ENCODE measurements at places on chromosomes 5 and 9.
A peak's percentile ranks its signal among the peaks of the same experiment; 100 is the strongest.

GRCh38 chr5:15282611-15283010 lies 217.4 kb upstream of the FBXL7 start:
- H3K4me3 ChIP-seq: no peak overlapping the region
- no peak for DNase-seq
- no peaks in the 10 kb centered on the region for H3K27me3 ChIP-seq
- H3K4me1 ChIP-seq: no peaks in the 10 kb centered on the region

- H3K27ac ChIP-seq: no peak overlapping the region
- DNase-seq: no peak
- H3K36me3 ChIP-seq: no peaks in the 10 kb centered on the region
- H3K27me3 ChIP-seq: no peaks in the 10 kb centered on the region
- H3K4me1 ChIP-seq: no peaks in the 10 kb centered on the region
- H3K4me3 ChIP-seq: no peak overlapping the region
These were observed 165.7 kb downstream of the PAM start for GRCh38 chr5:102920762-102921161.

GRCh38 chr5:10169359-10169758 lies 80.3 kb downstream of the ATPSCKMT start:
- H3K27me3 ChIP-seq: no peaks in the 10 kb centered on the region
- H3K36me3 ChIP-seq: no peaks in the 10 kb centered on the region
- H3K27ac ChIP-seq: no peak overlapping the region
- H3K4me3 ChIP-seq: no peak overlapping the region

DNA sequence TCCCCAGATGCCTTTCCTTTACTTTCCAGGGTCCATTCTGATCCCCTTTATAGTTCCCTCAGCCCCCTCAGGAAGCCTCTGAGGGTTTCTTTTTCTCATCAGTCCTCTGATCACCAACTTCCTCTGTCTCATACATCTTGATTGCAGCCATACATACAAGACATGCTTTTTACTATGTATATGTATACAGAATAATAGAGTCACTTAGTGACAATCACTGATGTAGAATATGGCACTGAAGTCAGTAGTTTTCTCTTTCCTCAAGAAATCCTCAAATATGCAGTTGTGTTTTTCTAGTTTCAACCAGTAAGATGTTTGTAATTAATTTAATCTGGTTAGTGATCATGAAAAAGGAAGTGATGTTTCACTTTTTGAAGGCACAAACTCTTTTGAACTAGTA lies 364.1 kb downstream of the MAN2A1 start:
- no peak overlapping the region for H3K27ac ChIP-seq
- H3K4me1 ChIP-seq: no peaks in the 10 kb centered on the region
- H3K27me3 ChIP-seq: no peaks in the 10 kb centered on the region

GRCh38 chr9:127133739-127134167 lies 11.3 kb upstream of the ANGPTL2 start:
- no peak overlapping the region for H3K4me3 ChIP-seq
- DNase-seq: peak; percentile 71
- H3K27me3 ChIP-seq: no peaks in the 10 kb centered on the region
- H3K27ac ChIP-seq: peak overlapping the region; percentile 77
- no peaks in the 10 kb centered on the region for H3K36me3 ChIP-seq
- peaks cover 76% of the 10 kb centered on the region for H3K4me1 ChIP-seq

- no peak overlapping the region for H3K27ac ChIP-seq
- H3K36me3 ChIP-seq: no peaks in the 10 kb centered on the region
- H3K27me3 ChIP-seq: no peaks in the 10 kb centered on the region
These were observed 29.1 kb upstream of the ANKRD31 start for GRCh38 chr5:75265731-75266130.
